ENCODE measurements at places on chromosomes 13 and 19.

GRCh38 chr13:26502826-26503225, 54.7 kb upstream of the WASF3 start:
- no peak for DNase-seq

GRCh38 chr19:966485-967088, 17.6 kb upstream of the WDR18 start:
- DNase-seq, result no peak

GRCh38 chr13:34086281-34086680, 268.3 kb downstream of the RFC3 start:
- DNase-seq, result no peak

DNA sequence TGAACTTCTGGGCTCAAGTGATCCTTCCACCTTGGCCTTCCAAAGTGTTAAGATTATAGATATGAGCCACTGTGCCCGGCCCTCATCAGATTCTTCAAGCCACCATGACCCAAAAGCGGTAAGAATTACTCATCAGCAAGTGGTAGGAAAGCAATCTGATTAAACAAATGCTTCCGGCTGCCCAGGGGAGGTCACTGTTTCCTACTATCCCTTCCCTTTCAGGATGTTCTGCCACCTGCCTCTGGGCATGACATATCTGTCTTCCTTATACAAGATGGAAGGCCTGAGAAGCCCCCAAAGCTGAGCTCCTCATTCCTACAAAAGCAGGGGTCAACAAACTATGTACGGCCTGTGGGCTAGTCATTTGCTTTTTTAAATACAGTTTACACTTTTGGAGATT, 7.0 kb downstream of the ABHD8 start:
- DNase-seq, result no peak

DNA sequence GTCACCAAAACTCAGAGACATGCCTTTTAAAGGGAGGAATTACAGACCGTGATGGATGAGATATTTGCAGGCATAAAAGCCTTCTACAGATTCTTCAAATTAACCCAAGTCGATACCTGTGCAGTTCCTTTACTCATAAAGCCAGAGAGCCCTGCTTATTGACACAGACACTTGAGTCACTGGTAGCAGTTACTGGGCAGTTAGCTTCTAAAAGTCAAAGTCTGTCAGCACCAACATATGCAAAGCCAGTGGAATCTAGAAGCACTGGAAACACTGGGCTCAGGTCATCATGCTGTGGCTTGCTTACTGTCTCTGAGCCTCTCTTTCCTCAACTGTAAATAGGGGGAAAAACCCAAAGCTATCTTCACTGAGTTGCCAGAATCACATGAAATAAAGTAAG, 25.7 kb upstream of the LRCH1 start:
- DNase-seq, result no peak

DNA sequence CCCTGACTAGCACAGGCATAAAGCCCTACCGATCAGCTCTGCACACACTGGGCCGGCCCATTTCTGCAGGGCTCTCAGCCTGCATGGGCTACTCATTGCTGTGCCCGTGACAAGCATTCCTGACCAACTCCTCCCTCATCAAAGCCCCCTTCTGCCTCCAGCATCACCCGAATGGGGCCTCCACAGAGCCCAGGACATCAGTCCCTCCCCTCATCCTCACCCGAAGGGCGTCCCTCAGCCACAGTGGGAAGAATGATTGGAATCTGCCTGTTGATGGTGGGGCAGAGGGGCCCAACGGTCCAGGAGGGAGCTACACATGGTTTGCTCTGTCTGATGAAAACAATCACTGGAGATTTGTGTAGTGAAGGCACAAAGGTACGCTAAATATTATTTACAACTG, 43.8 kb downstream of the SERP2 start:
- DNase-seq, result no peak

DNA sequence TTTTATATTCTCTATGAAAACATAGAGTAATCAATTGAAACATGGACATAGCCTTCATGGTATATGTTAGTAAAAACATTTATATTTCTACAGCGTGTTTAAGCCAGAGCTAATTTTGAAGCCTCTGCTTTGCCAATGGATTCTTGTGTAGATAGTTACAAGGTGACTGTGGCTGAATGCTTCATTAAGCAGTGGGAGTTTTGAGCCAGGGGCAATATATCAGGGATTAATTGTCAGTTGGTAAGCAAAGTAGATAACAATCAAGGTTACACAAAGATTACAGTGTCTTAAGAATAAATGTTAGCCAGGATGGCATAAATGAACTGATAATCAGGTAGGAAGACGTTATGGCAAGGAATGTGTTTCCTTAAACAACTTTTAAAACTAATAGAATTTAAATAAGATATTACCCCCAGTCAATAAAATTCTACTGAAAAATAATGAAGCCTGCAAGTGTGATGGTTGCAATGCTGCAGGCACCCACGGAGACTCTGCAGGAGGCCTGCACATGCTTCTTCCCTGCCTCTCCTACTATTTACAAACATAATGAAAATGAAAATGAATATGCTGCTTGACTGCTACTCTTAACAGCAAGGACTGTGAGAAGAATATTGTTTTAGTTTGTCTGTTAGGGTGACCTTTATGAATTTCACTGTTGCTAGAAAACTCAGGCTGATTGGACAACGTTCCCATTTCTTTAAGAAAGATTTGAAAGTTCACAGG, 588.5 kb downstream of the GPC5 start:
- DNase-seq, result peak; percentile 83

- no peak for DNase-seq
These were observed 163.0 kb downstream of the EFNB2 start for GRCh38 chr13:106372199-106373155.

DNA sequence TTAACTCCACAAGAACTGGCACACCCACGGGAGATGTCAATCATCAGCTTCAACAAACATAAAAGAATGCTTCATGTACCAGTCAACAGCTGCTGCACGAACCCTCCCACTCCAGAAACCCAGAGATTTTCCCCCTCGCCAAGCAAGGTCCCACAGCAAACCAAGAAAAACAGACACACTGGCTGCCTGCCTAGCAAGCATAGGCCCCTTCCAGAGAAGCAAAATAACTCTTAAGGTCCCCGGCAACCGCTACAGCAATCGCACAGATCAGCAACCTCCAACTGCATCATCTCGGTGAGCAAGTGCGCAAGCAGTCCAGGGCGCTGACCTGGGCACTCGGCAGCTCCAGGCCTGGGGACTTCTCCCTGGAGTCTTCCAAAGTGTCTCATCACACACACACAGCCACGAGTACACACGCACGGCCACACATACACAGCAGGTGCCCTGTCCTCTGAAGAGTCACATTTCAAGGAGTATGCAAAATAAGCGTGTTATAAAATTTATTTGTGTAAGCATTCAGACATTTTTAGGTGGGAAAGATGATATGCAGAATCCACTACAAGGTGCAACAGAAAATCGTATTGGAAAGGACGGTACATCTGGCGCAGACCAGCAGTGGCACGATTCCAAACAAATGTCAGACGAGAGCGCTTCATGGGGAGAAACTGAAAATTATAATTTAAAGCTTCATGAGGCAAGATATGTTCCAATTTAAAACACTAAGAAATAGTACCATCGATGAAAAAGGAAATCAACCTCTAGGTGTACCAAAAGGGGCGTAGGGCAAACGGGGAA, 125.0 kb downstream of the STK24 start:
- DNase-seq, result no peak

DNA sequence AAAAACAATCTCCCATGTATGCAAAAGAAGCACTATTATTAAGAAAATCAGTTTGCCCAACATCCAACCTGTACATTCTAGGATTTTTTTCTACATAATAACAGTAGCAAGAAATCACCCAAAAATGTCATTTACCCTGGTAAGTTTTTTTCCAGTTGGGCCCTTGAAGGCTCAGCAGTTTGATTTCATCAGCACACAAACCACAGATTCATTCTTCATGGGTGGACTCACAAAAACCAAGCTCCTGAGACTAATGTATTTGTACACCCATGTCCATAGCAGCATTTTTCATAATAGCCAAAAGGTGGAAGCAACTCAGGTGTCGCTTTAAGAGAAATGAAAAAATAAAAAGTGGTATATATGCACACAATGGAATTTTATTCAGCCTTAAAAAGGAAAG, 210.1 kb downstream of the TBC1D4 start:
- DNase-seq, result no peak

DNA sequence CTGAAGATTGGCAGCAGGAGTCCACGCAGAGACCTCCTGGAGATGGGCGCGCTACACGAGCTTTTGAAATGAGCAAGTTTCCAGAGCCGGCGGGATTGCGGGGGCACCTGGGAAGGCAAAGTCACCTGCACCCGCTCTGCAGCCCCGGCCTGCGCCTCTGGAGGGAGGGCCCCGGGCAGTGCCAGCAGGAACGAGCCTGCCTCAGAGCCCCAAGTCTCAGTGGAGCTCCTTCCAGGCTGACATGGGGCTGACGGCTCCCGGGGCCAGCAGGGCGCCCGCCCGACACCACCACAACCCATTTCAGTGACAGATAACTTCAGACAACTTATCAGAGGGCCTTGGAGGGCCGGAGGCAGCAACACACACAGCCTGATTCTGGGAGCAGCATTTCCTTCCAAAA, 45.0 kb downstream of the RASA3 start:
- DNase-seq, result no peak

GRCh38 chr13:23918208-23918607, 20.9 kb upstream of the C1QTNF9B start:
- no peak for DNase-seq

DNA sequence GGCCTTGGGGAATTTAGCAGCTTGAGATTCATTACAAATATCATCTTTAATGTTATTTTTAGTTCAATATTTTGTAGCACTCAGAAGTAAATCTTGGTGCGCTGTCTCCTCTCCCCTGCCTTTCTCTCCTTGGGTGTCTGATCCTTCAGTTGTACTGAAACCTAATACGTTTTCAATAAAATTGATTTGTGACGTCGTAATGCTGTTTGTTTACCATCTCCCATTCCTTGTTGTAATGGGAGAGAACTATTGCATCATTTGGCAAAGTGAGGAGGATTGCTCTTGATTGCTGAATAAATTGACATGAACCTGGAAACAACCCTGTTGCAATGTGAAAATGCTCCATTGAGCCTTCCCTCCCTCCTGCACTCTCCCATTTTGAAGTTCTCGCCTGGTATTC, 43.2 kb upstream of the TSHZ3 start:
- no peak for DNase-seq

DNA sequence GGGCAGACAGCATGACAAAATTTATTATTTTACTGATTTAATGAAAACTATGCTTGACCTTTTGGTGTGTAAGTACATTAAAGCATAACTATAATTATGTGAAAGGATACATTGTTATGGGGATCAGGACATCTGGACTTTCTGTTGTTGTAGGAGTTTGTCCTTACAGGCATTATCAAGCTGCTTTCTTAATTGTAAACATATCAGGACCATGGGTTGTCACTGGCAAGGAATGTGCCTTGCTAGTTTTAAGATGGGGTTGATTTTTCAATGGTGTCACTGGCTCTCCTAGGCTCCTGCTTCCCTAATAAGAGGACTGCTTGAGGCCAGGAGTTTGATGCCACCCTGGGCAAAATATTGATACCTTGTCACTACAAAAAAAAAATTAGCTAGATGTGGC, 32.6 kb downstream of the KBTBD6 start:
- DNase-seq, result no peak

- no peak for DNase-seq
These were observed 147.2 kb upstream of the KLHL1 start for GRCh38 chr13:70255406-70255991.

DNA sequence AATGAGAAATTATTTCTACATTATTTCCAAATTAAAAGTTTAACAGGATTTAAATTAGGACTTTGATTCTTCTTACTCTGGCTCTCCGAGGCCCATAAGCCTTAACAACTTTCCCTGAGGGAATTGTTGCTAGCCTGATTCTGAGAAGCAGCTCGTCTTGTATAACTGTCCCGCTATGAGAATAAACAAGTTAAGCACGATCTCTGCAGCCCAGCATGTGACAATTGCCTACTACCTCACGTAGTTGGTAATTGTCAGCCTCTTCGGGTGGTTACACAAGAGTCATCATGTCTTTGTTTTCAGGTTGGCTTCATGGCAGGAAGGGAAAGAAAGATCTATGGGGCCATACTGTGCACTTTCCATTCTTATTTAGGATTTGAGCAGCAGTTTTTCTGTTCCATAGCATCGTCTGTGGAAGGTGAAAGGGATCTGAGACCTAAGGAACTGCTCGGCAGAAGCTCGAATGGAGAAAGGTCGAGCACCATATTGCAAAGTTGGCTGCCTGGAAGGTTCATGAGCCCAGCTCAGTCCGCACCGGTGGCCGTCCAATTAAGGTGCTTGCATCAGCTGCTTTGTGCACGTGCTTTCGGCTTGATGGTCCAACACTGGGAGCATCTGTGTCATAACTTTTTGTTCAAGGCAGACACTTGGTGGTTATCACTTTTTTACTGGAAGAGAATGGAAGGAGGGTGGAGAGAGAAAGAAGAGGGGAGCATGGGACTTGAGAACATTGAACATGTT, 1.8 kb upstream of the STARD13 start:
- no peak for DNase-seq

DNA sequence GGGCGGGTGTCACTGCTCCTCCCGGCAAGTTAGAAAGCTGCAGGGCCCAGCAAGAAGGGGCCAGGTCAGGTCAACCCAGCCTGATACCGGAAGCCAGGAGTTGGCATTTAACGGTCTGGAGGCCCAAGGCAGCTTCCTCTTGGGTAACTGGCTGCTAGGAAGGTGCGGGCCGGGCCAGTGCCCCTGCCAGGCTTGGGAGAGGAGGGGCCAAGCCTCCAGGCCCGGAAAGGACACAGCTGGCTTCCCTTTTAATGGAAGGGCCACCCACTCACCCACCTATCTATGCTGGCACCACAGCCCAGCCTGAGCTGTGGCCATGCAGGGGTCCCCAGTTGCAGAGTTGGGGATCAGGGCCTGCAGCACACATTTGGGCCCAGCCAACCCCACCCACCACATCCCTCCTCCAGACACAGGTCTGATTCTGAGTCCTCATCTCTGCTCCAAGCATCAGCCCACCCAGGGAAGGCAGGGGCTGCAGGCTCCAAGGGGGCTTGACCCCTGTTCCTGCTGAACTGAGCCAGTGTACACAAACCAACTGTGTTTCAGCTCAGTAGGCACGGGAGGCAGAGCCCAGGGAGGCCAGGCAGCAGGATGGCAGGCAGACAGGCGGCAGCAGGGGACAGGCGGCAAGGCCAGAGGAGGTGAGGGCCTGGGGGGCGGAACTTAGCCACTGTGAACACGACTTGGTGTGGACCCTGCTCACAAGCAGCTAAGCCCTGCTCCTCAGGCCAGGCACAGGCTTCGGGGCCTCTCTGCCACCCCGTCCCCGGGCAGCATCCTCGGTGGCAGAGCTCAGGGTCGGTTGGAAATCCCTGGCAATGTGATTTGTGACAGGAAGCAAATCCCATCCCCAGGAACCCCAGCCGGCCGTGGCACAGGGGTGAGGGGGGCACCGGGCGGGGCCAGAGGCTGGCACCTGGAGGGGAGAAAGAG, 40.8 kb downstream of the ZSWIM4 start:
- no peak for DNase-seq

- no peak for DNase-seq
These were observed 1.5 kb downstream of the CCDC106 start for GRCh38 chr19:55649268-55650125.
